ENCODE measurements at places on chromosomes 1 and 21.

- DNase-seq, result no peak
Observed at GRCh38 chr1:223486366-223486765, 93.2 kb downstream of the CCDC185 start.

DNA sequence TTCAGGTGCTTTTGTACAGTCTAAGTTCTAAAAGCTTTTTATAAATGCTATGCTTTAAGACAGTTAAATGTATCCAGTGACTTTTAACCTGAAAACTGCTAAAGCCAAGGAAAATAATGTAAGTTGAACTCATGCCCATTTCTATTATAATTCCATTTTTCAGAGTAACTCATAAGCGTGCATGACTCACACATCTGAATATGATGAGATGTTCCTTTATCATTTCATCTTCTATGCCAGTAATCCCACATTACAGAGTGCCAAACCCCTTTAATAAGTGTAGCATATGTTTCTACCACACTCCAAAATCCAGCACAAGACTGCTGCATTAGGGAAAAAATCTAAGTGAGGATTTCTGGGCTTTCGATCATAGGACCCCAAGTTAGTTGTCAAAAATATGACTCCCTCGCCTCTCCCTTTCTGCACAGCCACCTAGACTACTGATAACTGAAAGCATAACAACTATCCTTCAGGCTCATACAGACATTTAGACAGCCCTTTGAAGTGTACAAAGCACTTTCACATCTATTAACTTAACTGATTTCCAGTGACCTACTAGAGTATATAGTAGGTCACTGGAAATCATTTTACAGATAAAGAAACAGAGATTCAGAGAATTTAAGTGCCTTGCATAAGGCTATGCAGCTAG is 45.3 kb downstream of the JAK1 start:
- no peak for DNase-seq

GRCh38 chr21:37909936-37910335 is 6.3 kb downstream of the KCNJ6 start:
- DNase-seq, result no peak

DNA sequence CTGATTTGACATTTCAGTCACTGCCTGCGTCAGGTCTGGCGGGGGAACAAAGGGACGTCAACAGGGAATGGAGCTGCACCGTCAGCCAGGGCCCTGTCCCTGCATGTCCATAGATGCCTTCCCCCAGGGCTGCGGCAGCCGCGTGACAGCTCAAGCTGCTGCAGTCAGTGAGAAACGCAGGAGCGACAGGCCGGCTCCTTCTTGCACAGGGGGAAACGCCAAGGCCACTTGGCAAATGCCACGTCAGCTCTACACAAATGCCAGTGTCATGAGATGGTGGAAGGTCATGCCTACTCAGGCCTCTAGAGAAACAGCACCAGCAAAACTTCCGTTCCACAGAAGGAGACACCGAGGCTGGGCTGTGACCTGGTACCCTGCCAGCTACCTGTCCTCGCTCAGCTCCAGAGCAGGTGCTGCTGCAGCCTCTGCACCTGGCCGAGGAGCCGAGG is 37.7 kb downstream of the SYF2 start:
- DNase-seq, result no peak

DNA sequence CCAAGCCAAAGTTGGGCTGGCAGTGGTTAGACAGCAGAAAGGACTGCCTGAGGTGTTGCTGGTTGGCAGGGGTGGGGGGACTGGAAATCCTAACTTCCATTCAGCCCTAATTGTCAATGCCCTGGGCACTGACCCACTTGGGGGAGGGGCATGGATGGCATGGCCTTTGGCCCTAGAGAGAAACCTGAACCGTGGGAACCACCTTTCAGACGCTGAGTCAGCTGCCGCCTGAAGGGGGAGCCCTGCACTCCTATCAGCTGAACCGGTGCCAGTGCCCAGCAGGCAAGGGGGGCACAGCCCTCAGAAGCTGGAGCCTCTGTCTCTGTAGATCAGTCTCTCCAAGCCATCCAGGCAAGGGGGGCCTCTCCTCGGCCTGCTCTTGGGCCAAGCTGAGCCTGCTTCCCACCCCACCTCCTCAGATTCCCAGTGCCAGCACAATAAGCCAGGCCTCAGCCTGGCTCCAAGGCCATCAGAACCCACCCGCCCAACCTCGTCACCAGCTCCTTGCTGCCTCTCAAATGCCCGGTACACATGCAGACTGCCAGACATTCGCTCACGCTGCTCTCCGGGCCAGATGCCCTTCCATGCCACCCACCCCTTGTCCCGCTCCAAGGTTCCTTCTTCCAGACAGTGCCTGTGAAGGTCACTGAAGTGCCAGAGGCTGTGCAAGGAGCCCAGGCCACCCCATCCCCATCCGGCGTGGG is 11.6 kb downstream of the TINAGL1 start:
- DNase-seq, result peak; percentile 63
